ENCODE measurements at places on chromosomes 2 and 18.

DNA sequence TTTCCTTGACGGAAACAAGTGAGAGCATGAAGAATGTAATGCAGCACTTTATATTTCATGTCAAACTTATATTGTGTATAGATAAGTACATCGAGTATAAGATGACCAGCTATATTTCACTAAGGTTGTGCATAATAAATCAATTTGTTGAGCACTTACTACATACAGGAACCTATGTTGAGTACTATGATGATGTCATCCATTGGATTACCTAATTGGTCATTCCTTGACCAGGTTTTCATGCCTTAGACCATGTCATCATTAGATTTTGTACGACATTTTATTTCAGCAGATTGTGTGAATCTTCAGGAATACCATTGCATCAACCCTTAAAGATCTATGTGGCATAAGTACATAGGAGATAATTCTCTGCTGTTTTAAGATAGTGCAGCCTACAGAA, 119.7 kb downstream of the CPS1 start:
- no peak for DNase-seq

DNA sequence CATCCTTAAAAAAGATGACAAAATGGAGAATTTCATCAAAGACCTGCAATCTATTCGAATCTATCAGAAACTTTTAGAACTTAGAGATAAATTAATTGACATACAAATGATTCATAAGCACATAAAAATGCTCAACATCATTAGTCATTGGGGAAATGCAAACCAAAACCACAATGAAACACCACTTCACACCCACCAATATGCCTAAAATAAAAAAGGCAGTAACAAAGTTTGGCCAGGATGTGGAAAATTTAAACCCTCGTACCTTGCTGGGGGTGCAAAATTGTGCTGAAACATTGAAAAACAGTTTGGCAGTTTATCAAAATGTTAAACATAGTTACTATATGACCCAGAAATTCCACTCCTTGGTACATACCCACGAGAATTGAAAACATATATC, 11.5 kb upstream of the EIF2AK3 start:
- DNase-seq = no peak

GRCh38 chr2:102251042-102251848, 60.1 kb upstream of the IL1RL1 start:
- DNase-seq = peak; percentile 43

- no peak for DNase-seq
Observed at GRCh38 chr2:85181844-85182456, 48.8 kb downstream of the TCF7L1 start.

DNA sequence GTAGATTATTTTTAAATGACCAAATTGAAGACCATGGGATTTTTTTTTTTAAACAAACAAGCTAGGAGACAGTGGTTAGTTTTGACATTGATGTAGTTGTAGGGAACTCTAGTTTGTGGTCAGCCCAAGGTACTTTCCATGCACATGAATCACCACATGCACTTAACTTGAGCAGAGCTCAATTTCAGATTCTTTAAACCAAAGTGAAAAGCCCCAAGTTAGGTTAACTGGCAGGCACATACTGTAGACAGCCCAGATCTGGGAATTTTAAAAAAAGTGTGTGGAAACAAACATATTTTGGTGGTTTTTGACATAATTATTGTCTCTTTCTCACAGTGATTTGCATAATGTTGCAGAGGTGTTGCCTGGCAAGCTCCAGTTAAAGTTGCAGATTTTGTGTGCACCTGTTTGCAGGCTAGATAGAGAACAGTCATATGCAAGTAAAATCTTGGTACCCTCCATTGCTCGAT, 88.4 kb downstream of the BCL2L11 start:
- DNase-seq = no peak

DNA sequence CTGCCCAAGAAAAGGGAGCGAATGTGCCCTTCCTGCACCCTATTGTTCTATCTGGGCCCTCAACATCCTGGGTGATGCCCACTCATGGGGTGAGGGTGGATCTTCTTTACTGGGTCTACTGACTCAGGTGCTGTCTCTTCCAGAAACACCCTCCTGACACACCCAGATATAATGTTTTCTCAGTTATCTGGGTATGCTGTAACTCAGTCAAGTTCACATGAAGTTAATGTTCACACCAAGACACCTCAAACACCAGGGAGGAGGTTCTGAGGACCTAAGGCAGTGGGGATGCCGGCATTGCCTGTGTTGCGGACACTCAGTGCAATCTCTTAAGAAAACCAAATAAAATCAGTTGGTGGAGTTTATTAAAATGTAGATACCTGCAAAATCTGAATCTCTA, 500.9 kb downstream of the BCL11A start:
- DNase-seq = no peak

GRCh38 chr2:100551303-100551702, 11.5 kb upstream of the PDCL3 start:
- DNase-seq = no peak

DNA sequence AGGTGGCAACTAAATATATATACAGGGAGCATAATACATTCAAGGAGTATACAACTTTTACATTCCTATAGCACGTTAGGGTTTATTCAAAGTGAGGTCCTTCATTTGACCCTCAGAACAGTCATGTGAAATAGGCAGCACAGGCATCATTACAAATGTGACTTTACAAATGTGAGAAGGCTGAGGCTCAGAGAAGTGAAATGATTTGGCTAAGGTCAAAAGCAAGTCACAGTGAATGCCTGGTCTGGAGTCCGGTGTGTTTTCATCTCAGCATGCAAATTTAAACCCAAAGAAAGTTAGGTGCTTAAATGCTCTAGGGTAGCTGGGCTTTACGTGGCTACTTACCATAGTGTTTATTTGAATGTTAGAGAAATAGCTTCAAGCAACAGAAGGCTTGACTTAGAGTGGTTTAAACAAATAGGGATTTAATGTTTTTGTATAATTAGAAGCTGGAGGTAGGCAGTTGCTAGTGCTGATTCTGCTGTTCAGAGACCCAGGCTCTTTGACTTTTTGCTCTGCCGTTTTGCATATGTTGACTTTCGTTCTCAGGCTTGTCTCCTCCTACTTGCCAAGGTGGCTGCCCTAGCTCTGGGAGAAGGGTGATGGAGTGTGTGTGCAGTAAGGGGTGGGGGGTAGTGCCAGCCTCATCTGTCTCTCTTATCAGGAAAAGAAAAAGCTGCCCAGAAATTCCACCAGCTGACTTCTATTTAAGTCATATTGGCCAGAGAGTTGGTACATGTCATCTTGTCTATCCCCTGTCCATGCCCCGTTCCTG, 89.2 kb downstream of the PLCL1 start:
- no peak for DNase-seq

DNA sequence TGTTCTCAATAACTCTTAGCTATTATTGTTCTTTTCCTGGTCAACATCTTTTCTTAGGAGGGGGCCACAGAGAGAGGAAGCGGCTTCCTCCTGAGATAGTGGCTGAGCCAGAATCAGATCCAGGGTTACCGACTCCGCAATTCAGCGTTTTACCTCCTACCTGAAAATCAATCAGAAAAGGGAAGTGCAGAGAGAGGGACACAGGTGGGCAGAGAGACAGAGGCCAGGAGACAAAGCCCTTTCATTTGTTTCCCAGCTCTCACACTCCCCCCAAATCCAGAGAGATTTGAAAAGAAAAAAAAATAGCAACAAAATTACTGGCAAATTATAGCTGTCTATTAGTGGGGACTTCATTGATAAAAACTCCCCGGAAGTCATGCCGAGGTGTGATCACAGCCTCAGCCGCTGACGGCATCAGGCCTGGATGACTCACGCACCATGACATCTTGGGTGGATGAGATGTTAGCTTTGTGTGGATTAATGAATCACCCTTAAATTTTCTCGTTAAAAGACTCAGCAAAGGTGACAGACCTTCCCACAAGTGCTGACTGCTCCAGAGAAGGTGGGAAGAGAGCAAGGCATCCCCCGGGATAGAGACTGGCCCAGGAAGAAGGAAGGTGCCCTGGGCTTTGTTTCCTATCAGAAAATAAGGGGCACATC, 120.7 kb downstream of the LOXHD1 start:
- DNase-seq = no peak

GRCh38 chr2:8254791-8255447, 426.9 kb upstream of the ID2 start:
- DNase-seq = no peak

GRCh38 chr2:178844701-178845100, 37.5 kb upstream of the TTN start:
- DNase-seq = no peak

DNA sequence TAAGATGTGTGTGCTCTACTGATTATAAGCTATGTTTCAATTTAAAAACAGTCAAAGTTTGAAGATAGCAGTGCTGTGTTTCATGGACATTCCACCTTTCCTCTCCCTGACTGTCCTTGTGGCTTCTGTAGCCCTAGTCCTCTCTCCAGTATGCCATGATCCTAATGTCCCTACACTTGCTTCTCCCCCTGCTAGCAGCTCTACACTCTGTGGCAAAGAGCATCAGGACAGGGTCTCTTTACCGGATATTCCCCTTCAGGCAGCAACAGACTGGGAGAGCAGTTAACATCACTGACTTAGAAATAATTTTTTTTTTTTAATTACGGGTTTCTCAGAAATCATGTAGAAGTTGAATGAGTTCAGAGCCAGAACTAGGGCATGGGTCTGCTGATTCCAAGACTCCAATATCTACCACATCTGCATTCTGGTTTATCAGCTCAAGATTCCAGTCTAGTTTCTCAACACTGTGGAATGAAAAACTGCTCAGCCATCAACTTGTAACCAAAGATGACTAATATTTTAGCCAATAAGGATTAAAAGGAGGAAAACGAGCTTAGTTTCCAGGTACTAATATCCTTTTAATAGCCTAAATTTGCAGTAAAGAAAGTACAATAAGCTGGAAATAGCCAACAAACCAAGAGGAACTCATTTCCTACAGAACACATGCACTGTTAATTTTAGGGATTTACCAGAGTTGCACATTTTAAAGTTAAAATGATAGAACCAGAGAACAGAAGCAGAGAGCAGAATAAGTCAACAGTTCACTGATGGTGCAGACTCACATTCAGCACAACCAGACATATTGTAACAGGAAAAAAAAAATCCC, 45.2 kb downstream of the TMEM131 start:
- DNase-seq = no peak

GRCh38 chr2:45441571-45441970, 169.5 kb downstream of the SRBD1 start:
- DNase-seq = no peak

DNA sequence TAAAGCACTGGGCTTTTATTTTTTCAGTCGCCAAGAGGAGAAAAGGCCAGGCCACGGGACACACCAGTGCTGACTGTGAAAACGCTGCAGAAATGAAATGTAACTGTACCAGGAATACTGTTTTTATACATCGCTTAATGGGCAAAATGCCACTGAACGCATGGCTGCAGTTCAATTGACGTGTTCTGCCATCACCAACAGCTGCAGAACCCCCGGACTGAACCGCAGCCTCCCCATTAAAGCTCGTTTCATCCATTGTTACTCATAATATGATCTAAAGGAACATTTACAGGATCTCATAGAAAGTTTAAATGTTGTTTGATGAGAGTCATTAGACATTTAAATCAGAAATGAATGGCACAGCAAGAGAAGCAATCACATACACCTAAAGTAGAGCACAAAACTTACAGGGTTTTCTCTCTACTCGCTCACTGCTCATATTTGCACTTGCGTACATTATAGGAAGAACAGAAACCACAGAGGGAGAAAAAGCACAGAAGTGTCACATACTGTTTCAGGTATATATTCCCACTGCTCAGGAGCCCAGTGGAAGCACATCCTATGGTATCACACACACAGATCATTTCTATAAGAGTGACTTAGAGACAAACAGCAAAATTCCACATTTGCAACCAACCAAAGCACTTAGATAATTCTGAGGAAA, 35.3 kb downstream of the TCF4 start:
- DNase-seq = no peak

DNA sequence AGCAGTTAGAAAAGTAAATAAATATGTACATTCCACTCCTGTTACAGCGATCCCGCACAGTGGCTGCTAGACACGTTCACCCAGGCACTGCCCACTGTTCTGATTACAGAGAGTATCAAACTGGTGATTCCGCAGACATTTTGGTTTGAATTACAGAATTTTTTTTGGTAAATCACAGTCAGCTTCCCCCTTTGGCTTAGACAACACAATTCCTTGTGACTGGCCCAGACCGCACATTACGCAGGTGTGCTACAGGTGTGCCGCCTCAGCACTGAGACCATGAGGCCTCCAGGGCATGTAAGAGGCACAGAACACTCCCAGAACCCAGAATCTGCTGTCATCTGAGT, 112.3 kb downstream of the PXDN start:
- DNase-seq = no peak

DNA sequence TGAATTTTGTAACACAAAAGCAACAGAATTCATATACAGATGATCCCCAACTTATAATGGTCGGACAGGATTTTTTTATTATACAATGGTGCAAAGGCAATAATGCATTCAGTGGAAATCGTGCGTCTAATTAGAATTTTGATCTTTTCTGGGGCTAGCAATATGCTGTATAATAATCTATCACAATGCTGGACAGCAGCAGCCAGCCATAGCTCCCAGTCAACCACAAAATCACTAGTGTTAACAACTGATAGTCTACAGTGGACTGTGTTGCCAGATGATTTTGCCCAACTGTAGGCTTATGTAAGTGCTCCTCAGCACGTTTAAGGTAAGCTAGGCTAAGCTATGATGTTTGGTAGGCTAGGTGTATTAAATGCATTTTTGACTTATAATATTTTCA, 399.0 kb upstream of the SLC39A10 start:
- DNase-seq = no peak

DNA sequence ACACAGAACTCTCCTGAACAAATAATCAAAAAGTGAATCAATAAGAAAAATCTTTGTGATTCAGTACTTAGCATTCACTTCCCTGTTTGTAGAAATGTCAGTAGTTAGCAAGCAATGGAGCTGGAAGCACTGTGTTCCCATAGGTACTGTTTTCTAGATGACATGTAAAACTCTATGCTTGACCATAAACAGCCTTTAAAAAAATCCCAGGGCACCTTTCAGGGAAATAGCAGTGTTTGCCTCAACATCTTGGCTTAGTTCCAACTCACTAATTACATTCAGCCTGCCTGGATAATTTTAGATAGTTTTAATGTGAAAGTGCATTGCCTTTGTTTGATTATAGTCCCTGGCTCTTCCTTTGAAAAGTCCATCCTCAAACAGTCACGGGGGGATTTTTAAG, 721.8 kb downstream of the ERBB4 start:
- no peak for DNase-seq

- DNase-seq = no peak
Observed at GRCh38 chr18:2709316-2709715, 53.8 kb downstream of the SMCHD1 start.

- no peak for DNase-seq
Observed at GRCh38 chr2:49226360-49226759, 72.0 kb upstream of the FSHR start.

DNA sequence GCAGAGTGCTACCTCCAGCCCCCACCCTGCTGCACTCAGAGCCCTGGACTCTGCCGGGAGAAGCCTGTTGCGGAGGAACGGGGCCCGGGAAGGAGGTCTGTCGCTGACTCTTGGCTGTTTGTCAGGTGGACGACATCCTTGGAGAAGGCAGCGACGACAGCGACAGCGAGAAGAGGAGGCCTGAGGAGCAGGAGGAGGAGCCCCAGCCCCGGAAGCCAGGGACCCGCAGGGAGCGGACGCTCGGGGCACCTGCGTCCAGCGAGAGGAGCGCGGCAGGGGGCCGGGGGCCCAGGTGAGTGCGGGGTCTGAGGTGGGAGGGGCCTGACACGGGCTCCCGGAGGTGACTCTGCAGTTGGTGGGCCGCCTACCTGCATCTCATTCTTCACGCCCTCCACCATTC, 56.6 kb downstream of the CTDP1 start:
- DNase-seq = no peak

All from neural crest cell (in vitro differentiated cells).